Fibroblast of upper back skin (primary cell): ENCODE measurements at places on chromosomes 13 and 19.

DNA sequence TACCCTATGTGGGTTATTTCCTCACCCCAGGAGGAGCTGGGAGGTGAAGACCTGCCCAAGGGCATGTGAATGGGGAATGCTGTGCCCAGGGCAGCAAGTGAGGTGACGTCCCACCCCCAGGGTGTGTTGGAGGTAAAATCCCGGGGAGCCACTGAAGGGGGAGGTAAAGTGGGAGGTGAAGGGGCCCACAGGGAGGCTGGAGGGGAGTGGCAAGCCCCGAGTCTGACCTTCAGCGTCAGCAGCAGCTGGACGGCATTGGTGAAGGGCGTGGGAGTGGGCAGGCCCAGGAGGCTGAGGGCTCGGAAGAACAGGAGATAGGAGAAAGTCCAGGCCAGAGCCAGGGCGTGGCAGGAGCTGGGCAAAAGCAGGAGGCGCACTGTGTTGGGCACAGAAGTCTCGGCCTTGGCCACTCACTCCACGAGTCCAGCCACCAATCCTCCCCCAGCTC is 2.4 kb downstream of the MBOAT7 start:
- no peak for DNase-seq

DNA sequence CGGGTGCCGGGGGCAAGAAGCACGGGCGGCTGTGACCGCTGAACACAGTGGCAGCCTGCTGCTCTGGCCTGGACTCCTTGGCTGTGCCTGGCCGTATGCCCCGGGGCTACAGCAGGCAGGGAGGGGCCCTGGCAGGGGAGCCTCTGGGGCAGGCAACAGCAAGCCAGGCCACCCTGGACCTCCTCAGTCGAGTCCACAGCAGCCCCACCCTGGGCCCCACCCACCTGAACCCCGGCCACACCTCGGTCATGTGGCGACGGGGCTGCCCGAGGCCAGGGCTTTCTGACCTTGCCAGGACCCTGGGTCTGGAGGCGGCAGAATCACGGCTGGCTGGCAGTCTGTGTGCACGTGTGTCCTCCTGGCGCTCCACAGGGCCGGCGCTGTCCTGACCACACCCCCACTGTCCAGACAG is 8.7 kb downstream of the CILP2 start:
- no peak for DNase-seq

- DNase-seq, result peak; percentile 25
These were observed 117.1 kb downstream of the STARD13 start for GRCh38 chr13:33168321-33168960.

DNA sequence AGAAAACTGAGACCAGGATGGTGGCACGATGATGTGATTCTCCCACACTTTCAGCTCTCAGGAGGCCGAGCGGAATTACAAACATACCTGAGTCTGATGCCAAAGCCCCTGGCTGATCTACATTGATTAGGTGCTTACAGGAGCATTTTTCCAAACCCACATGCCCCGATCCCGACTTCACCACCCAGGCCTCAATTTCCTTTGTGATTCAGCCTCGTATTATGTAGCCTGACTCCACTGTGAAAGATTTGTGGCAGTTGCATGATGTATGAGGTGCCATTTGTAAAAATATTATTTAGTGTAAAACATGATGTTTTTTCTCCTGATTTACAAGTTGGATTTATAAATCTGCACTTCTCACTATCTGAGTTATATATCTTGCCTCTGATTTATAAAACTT is 118.0 kb downstream of the TSHZ3 start:
- peak; percentile 78 for DNase-seq

DNA sequence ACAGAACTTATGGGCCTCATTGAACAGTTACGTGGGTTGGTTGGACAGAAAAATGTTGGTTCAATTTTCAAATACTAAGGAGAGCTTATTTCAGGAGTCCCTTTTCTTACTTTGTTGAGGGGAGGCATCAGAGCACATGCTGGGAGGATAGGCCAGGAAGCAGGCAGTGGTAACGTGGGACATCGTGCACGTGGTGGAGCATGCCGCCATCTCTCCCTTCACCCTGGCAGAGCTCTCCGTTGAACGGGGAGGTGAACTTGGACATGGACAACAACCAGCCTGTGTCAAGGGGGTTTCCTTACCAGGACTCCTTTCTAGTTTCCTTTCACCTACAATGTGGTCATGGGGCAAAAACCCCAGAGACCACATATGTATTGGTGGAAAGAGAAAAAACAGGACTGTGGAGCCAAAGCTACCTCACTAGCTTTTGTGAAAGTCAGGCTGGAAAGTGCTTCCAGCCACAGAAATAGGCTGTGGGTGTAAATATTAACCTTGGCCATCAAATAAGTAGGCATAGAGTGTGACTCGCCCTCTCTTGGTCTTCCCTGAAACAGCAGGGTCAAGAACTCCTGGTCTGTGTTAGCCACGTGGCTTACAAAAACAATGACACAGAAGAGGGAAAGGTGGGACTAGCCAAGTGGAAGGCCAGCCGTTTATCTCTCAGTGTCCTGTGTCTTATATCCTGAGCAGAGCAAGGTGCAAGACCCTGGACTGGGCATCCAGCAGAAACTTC is 14.4 kb downstream of the MICOS13 start:
- no peak for DNase-seq

- DNase-seq, result no peak
These were observed 222.4 kb downstream of the SPRY2 start for GRCh38 chr13:80118506-80118905.

DNA sequence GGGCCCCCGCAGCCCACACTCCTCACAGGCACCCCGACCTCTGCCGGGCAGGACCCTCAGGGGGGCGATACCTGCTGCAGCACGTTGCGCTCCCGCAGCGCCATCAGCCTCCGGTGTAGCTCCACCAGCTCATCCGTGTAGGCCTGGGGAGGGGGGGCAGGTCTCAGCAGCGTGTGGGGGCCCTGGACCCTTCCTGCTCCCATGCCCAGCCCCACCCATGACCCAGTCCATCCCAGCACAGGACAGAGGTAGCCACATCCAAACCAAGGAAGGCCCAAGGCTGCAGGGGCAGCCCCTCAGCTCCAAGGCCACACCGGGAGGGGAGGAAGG is 66.5 kb downstream of the MLLT1 start:
- DNase-seq, result no peak

DNA sequence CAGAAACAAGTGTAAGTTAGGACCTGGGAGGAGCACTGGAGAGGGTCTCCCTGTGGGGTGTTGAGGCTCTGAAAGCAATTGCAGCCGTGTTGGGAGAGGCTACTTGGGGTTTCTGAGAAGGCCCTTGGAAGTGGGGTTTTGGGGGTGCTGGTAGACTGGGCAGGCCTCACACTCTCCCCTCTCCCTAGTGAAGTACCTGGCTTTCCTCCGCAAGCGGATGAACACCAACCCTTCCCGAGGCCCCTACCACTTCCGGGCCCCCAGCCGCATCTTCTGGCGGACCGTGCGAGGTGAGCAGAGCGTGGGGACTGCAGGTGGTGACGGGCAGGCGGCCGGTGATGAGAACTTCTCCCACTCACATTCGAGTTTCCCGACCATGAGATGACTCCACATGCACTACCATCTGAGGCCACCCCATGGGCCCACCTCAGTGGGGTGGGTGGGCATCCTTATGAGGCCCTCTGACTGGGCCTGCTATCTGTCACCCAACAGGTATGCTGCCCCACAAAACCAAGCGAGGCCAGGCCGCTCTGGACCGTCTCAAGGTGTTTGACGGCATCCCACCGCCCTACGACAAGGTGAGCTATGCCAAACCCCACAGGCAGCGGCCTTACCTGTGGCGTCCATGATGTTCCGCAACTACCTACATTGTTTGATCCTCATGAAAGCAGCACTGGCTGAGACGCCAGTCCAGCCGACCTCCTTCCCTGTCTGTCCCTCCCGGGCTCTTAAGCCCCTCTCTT is 3.0 kb downstream of the RPL13A start:
- no peak for DNase-seq

GRCh38 chr19:34171539-34171876 is 796 bp upstream of the LSM14A start:
- DNase-seq, result peak; percentile 86

DNA sequence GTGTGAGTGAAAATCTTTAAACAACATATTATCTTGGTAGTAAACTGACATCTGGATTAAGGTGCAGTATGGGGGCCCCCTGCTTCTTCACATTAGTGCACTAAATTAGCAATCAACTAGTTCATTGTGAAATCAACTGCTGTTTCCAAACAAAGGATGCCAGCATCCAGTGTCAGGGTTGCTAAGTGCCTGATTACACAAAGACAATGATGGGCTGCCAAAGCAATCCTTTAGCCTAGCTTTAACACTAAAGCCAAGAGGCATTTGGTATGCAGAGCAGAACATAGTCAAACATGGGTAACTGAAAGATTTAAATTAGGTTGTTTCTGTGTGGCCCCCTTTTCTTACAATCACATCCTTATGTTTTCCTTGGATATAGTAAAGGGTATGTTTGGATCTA is 543.1 kb upstream of the SLITRK5 start:
- DNase-seq, result no peak

DNA sequence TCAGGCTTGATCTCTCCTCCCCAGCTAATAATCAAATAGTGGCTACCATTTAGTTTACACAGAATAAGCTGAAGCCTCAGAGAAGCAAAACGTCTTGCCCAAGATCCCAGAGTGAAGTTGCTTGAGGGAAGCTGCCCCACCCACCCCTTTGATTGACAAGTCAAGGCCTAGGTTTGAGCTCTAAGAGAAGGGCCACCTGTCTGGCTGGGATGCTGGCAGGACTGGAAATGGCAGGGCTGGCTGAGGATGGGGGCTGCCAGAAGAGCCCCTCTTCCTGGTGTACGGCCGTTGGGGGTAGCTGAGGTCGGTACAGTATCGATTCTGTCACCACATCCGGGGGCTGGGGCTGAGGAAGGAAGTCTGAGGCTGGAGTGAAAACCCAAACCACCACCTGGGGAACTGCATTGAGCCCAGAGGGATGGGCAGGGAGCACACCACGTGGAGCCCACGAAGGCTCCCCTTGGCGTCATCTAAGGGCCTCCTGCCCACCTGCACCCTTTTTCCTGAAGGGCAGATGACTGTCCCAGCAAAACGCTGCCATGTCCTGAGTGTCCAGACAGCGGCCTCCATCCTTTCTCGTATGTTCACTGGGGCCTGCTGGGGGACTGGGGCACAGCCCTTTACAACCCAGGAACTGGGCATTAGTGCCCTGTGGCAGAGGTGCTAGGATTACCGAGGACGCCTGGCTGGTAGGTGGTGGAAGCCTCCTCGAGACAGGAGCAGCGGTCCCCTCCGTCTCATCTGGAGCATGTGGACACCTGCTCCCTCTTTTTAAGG is 1.4 kb upstream of the PRKD2 start:
- no peak for DNase-seq

DNA sequence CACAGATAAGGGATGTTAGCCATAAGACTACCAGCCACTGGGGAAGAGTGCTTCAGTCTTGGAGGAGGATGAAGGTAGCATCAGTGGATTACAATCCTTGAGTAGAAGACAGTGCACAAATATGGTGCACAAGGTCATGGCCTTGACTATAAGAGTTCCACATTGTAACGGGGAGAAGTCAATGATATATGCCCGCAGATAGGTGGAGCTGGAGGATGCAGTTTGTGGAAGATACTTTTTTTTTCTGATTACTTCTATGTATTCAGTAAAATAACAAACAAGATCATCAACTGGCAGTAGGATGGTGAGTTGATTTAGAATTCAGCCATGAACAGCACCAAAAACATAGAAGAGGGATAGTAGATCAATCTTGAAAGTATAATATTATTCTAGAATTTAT is 926.8 kb upstream of the MIR17HG start:
- DNase-seq, result no peak

- DNase-seq, result no peak
These were observed 56.1 kb downstream of the CHST8 start for GRCh38 chr19:33677745-33678426.
